ENCODE measurements at places on chromosomes 11 and 22.

- no peak for DNase-seq
Observed at GRCh38 chr11:1745701-1746320, 4.6 kb downstream of the IFITM10 start.

GRCh38 chr22:22681221-22681739 lies 36.9 kb downstream of the GGTLC2 start:
- no peak for DNase-seq

DNA sequence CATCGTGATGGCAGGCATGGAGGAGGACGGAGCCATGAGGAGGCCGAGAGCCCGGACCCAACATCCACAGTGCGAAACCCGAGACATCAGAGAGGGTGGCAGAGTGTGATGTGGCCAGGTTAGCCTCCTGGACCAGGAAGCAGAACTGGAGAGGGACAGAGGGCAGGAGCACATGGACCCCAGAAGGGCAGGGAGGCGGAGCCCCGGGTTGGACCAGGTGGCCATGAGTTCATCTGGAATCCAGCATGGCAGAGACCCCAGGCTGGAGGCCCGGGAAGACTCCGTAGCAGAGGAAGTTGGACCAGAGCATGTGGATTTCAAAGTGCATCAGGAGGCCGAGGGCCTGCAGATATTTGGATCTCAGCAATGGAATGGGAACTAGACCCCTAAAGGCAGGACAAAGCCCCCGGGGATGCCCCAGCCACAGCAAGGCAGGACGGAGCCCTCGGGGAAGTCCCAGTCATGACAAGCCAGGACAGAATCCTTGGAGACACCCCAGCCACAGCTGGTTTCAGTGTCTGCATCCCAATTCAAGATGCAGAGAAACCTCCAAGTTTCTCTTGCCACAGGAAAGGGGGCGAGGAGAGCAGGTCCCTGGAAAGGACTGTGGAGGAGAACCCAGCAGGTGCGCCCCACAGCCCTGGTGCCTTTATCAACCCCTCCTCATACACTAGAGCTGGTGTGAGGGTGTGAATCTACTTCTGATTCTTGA lies 1393.4 kb downstream of the BRD1 start:
- no peak for DNase-seq

- no peak for DNase-seq
Observed at GRCh38 chr11:128696941-128697340, 3.1 kb downstream of the FLI1 start.

DNA sequence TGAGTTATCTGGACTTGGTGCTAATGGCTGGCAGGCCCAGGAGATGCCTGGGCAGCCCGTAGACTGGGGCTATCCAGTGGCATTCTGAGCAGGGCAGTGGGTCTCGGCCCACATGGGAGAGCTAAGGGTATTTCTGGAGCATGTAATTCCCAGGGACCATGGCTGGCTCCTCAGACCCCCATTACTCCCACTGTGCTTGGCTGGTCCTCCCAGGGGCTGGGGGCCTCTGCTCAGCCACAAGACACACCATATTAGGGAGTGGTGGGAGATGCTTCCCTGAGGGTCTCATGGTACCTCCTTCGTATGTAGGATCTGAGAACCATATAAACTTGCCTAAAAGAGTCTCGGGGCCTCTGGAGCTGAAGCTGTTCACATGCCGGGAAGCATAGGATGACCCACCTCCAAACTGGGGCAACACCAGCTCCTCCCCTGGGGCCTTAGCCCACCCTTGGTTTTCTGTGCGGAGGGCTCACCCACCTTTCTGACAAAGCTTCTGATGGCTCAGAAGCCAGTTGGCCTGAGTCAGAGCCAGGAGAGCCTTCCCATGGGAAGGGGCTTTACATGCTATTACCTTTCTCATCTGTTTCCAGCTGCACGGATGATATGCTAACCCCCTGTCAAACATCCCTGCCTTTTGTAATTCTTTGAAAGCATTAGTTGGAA lies 9.5 kb upstream of the FTH1 start:
- DNase-seq, result no peak

DNA sequence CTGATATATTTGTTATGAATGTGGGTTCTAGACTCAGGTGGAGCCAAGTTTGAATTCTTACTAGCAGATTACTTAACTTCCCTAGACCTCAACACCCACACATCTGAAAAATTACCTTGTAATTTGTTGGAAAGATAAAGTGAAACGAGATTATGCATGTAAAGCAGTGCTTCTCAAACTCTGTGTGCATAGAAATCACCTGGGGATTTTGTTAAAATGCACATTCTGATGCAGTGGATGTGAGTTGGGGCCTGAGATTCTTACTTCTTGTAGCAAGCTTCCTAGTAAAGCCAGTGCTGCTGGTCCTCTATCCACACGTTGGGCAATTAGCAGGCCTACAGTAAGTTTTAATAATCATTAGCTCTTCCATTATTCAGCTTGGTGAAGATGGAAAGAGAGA lies 15.1 kb upstream of the CEP295 start:
- no peak for DNase-seq

GRCh38 chr22:27866135-27867084 lies 52.6 kb downstream of the PITPNB start:
- DNase-seq, result no peak

- peak; percentile 75 for DNase-seq
Observed at GRCh38 chr11:119319700-119320239, 2.8 kb upstream of the MCAM start.

DNA sequence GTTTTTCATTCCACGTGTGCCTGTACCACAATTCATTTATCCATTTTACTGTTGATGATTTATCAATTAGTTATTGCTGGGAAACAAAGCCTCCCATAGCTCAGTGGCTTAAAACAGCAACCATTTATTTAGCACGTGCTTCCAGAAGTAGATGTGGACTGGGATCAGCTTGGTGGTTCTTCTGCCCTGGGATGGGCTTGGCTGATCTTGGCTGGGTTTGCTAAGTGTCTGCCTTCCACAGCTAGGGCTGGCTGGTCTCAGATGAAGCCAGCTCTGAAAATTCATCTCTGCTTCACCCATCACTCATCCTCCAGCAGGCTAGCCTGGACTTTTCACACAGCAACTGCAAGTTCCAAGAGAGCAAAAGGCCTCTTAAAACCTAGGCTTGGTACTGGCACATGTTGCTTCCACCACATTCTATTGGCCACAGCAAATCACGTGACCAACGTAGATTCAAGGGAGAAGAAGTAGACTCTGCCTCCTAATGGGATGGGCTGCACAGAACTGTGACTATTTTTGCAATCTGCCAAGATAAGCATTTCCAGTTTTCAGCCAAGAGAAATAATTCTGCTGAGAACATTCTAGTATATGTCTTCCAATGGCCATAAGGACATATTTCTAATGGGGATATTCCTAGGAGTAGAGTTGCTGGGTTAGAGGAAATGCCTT lies 124.9 kb downstream of the MN1 start:
- no peak for DNase-seq

DNA sequence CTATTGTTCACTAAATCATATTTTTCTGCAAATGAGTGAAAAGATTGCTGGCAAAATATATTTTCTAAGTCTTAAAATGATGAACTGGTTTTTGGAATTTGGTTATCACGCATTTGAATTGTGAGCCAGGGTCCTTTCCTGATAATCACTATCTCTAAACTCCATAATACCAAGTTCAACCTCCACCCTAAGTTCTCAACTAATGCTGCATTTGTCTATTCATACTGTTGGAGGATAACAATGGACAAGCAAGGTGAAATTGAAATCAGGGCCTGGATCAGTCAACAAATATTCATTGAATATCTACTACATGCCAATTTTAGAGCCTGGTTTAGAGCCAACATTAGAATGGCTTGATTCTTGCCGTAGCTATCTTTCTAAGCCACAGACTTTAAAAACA lies 4.7 kb upstream of the PCF11 start:
- DNase-seq, result no peak

GRCh38 chr11:725624-726202 lies 19.7 kb downstream of the EPS8L2 start:
- DNase-seq, result no peak

DNA sequence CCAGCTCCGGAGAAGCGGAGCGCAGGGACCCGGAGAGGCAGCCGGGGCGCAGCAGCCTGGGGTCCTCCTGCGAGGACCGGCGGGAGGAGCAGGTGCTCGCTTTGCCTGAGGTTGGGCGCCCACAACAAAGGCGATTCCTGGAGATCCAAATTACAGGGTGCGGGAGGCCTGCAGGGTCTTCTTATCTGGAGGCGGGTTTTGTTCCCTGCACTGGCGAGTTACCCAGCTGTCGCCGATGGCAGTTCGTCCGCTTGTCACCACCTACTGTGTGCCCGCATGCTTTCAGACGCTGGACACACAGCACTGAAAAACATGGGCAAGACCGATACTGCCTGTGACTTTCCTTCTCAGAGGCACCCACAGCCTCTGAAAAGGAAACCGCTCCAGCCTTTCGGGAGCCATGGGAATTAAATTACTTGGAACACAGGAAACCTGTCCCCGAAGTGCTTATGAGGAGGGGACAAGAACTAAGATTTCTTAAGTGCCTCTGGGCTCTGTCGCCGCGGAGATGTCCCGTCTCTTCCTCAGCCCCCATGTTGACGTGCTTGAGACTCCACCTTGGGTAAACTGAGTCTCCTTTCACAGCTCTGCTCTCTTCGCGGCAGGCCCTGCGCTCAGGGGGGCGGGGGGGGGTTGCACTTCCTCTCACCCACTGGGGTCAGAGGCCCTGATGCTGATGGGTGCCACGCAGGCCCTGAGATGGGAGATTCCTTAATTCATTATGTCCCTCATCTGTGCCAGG lies 1.3 kb upstream of the ZFTA start:
- no peak for DNase-seq

GRCh38 chr11:16027621-16028020 lies 328.7 kb downstream of the SOX6 start:
- DNase-seq, result no peak

DNA sequence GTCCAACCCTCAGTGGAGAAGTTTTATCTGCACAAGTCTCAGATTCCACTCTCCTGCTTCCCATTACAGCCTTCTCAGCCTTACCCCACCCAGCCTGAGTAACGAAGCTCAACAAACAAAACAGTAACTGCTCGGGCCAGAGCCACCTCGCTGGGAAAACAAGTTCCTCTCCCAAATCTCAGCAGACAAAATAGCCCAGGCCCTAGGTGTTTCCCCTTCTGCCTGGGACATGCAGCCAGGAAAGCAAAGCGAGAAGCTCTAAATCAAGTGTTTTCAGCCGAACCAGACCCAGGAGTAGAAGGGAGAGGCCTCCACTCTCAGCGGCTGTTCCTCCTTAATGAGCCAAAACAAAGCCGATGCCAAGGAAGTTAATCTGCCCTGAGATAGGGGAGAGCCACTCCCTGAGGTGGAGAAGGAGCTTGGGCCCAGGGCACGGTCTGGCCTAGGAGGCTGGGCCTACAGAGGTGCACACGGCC lies 44.0 kb downstream of the LIF start:
- DNase-seq, result no peak

GRCh38 chr11:9028581-9028980 lies 24.8 kb upstream of the NRIP3 start:
- DNase-seq, result no peak

- peak; percentile 11 for DNase-seq
Observed at GRCh38 chr11:2166091-2166851, 5.3 kb upstream of the INS start.

DNA sequence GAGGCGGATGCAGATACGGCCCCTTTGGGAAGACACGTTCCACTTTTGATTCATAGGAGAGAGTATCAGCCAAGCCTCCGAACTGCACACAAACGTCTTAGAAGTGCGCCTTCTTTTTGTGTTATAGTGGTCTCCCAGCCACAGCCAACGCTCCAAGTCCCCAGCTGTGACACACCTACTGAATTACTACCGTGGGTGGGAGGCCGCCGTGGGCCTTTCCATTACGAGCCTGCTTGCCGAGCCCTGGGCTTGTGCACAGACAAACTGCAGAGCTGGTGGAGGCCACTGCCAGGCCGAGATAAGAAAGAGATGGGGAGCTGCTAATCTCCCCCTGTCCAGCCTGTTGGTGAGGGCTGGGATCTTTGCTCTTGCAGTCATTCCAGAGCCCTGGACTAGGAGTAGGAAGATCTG lies 761 bp downstream of the HMBS start:
- no peak for DNase-seq

GRCh38 chr11:65069217-65069616 lies 10.9 kb upstream of the NAALADL1 start:
- peak; percentile 3 for DNase-seq

GRCh38 chr11:86524620-86525352 lies 147.6 kb downstream of the ME3 start:
- DNase-seq, result no peak

- DNase-seq, result no peak
Observed at GRCh38 chr11:95254716-95255115, 23.7 kb upstream of the SESN3 start.

- DNase-seq, result no peak
Observed at GRCh38 chr22:37212174-37212906, at the start of gene SSTR3. TSS of gene SSTR3 (minus strand) at chr22:37212477. CDS start at chr22:37207803, 4,674 bp downstream.

DNA sequence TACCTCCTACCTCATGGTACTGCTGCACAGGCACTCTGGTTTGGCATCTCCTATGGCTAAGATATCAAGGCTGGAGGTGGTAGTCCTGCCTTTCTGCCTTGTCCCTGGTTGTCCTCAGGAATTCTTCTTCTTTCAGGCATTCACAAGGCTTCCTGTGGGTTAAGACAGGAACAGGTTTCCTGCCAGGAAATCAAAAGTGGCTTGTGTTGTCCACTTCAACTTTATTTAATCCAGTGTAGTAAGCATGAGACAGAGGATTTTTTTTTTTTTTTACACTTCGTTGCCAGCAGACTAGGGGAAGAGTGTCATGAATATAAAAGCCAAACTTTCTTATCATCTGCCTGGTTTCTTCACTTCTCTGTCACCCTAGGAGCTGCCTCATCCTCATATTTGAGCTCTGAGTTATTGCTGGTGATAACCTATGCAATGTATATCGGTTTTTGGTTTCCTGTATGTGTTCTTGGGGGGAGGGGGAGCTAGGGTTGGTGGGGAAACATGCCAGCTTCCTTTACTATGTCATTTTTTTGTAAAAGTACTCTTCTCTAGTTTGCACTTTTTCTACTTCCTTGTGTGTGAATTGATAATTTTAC lies 50.2 kb downstream of the XKR3 start:
- no peak for DNase-seq

DNA sequence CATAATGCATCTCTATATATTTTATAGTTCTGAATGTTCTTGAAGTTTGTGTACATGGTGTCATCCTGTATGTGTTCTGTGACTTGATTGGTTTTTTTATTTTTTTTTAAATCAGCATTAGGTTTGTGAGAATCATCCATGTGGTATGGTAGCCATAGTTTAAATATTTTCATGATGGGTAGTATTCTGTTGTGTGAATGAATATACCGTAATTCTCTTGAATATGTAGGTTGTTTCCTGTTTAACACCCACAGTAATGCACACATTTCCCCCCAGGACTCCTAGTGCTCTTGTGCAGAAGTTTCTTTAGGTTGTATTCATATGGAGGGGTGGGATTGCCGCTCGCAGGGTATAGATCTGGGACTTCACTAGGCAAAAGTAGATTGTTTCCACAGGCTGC lies 2.0 kb downstream of the PACS1 start:
- no peak for DNase-seq

- DNase-seq, result no peak
Observed at GRCh38 chr11:15745266-15745665, 611.1 kb downstream of the SOX6 start.

DNA sequence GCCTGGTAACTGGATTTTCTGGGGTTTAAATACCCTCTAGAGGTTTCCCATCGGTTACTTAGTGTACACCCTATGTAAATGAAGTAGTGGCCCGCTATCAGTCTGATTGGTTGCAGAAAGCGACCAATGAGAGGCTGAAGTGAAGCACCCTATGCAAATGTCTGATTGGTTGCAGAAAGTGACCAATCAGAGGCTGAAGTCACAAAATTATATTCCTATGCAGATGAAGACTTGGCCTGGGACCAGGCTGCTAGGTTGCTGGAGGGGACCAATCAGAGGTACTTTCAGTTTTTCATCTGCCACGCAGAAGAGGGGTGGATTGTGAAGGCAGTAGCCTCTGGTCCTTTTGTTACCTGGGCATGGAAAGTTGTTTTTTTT lies 134.8 kb downstream of the TBC1D22A start:
- no peak for DNase-seq
